HT1080 (cell line): ENCODE measurements at places on chromosomes 13 and 19. TPM values are rescaled to one million over a fixed set of nuclear protein-coding genes. Genes with fewer than 3 reads are reported as not detected.

GRCh38 chr19:56987184-56987583, 132.6 kb upstream of the USP29 start:
- DNase-seq: no peak

DNA sequence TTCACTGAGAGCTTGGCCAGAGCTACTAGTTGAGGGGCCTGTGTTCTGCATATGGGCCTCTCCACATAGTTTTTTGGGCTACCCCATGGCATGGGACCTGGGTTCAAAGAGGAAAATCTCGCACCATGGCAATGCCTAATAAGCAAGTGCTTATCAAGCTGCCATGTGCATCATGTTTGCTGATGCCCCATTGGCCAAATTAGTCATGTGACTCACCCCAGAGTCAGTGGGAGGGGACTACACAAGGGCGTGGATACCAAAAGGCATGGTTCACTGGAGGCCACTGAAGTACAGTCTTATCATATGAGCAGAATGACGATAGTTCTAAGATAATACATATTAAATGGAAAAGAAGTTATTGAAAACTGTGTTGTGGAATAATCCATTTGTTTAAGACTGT, 214.8 kb downstream of the LMO7 start:
- peak; percentile 16 for DNase-seq

DNA sequence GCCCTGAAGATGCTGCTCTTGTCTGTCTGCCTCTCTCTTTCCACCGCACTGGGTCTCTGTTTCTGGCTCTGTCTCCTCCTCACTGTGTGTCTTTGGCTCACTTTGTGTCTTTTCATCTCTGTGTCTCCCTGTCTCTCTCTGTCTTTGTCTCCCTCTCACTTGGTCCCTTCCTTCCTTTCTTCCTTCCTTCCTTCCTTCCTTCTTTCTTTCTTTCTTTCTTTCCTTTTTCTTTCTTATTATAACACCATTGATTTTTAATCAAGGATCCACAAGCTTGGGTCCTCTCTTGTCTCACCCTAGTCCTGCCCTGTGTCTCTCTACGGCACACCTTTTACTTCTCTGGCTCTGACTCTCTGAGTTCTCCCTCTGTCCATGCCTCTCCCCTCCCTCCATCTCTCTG, 14.3 kb downstream of the CD177 start:
- DNase-seq: no peak

GRCh38 chr19:47719047-47719859, 6.0 kb downstream of the EHD2 start:
- peak; percentile 88 for DNase-seq

DNA sequence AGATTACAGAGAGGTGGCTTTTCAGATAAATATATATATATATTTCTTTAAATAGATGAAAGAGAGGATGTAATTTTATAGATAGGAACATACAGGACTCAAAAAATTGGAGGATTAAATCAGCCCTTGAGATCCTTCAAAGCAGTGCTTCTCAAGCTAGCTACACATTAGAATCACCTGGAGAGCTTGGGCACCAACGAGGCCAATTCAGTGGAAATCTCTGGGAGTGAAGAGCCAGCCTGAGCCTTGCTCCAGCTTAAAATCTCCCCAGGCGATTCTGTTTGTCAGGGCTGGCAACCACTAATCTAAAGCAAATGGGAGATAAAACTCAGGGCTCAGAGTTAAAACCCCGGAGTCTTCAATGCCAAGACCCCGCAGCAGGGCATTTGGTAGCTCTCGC, 15.0 kb upstream of the CLN5 start:
- no peak for DNase-seq

- DNase-seq: peak; percentile 10
Measured at GRCh38 chr13:69556540-69557196, 551.0 kb upstream of the ATXN8OS start.

DNA sequence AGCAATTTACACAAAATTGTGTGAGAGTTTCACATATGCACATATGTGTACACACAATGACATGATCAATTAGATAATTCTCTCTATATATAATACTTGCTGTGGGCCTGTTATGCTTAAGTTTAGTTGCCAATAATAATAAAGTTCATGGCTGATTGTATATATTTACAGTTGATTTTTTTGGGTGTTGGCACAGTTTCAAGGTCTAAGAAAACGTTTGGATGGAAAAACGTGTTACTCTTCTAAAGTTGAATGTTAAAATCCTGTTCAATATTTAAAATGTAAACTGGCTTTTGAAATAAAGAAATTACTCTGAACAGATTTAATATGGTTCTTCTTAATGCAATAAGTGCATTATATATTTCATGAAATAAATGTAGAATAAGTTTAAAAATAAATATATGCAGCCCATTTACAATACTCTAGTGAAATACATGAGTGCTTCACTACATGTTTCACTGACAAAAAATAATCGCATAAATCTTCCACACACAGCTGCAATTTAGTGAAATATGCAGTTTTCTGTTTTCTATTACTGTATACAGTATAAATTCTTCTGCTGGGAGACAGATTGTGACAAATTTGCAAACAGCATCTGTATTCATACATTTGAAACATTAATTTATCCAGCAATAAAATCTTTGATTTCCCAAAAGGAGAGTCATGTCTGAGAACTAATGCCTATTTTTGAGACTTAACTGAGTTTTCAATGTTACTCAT, 586.9 kb upstream of the KLHL1 start:
- DNase-seq: no peak

GRCh38 chr13:27556109-27556508, 64.2 kb downstream of the LNX2 start:
- DNase-seq: peak; percentile 67

The SLITRK5 gene
- total RNA-seq: under 0.01 TPM in 1 of 2 replicates, not detected in the other

The BSPH1 gene
- not detected in 2 replicates for total RNA-seq

The RFXAP gene
- 2.0 and 2.3 TPM in 2 replicates for total RNA-seq

The ETV2 gene
- 0.50 and 2.5 TPM in 2 replicates for total RNA-seq

The CNMD gene
- not detected in 2 replicates for total RNA-seq

The CFD gene
- total RNA-seq: not detected in 2 replicates
